ENCODE measurements at places on chromosomes 6 and 20.

GRCh38 chr20:4600308-4601014, 121.2 kb upstream of the PRND start:
- DNase-seq, result no peak

DNA sequence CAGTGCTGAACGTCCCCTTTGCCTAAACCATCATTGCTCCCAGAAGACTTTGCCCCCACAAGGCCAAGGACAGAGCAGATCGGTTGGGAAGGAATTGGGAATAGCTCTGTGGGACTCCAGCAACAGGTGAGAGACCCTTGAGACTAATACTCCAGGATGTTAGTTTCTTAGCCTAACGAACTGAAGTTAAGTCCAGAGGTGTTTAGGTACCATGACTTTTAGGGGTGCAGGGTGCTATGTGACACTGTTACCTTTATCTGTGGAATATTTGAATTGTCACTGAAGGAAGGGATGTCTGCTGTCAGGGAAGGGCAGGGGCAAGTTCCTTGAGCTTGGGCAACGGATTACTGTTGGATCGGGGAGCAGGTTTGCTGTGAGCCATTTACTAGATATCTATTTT, 1.9 kb downstream of the BLCAP start:
- DNase-seq, result no peak

DNA sequence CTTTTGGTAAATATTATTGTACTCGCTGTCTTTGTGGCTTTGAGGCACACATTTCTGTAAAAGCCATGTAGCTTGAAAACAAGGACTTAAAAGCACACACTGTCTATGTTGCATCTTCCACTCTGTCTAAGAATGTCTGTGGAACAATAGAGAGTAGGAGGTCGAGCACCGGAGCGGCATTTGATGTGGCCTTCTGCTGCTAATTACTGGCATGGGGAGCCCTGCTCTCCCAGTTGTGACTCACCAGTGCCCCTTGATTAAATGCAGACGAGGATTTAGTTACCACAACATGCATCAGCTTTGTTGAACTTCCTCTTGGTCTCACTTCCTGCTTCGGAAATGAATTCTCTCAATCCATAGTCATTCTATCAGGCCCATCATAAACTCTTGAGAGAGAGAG, 680.7 kb upstream of the SLC35B3 start:
- DNase-seq, result no peak

GRCh38 chr6:12058172-12058961, 46.3 kb downstream of the HIVEP1 start:
- DNase-seq, result no peak

DNA sequence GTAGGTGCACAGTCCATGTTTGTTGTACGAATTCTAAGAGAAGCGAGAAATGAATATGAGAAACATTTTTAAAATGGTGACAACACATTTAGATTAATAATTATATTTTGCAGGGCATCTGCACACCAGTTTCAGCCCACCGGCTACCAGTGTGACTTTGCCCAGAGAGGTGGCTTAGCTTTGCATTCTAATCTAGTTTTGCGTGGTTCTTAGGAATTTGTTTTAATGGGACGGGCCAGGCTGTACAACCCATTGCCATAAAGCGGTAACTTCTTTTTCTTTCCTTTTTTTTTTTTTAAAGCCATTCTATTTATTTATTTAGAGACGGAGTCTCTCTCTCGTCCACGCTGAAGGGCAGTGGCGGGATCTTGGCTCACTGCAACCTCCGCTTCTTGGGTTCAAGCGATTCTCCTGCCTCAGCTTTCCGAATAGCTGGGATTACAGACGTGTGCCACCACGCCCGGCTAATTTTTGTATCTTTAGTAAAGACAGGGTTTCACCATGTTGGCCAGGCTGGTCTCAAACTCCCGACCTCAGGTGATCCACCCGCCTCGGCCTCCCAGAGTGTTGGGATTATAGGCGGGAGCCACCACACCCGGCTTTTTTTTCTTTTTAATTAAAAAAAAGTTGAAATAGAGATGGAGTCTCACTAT, 829 bp downstream of the MANBAL start:
- no peak for DNase-seq

- no peak for DNase-seq
Observed at GRCh38 chr20:19256085-19256484, 43.6 kb downstream of the SLC24A3 start.

DNA sequence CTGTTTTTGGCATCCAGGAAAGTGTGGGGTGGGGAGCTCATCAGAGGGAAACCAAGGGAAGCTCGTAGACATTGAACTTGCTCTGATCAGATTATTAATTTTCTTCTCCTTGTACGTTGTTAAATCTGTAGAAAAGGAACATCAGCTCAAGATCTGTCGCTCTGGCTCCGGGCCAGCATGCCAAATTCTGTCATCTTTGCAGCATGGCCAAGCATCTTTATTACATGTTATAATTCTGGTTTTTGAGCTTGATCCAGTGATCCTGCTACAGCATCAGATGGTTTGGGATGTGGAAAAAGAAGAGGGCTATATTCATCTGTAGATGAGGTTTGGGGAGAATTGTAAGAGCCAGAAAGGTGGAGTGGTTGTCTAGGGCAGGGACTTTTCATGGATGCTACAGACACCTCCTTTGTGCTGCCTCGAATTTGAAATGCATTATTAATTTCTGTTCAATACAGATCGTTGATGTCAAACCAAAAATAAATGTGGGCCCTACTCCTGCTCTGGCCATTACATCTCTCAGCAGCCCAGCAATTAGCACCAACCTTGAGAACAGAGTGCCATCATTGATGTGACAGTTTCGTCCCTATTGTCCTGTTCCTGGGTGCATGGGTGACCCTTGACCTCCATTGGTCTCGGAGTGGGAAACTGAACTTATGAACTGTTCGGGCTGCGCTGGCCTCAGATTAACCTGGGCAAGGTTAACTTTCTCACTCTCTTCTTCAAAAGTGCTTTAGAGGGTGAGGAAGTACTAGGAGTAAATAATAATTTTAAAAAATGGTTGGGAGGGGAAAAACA, 250.8 kb downstream of the SOX4 start:
- no peak for DNase-seq

- no peak for DNase-seq
Observed at GRCh38 chr6:28135393-28135792, 6.3 kb upstream of the ZKSCAN8 start.

DNA sequence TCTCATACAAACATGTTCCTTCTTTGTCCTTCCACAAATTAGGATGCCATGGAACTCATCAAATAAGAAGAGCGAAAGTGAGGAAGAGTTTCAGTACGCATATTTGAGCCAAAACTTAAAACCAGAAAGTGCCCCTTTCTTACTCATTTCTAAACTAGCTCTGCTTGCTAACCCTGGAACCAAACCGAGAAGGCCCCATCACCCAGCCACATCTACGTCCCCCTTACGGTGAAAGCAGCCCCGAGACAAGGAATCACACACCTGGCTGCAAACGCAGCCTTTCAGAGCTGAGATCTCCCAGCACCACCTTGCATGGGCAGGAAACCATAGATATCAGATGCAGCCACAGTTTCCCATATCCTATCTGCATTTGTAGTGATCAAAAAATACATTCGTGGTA, 28.5 kb downstream of the TRERF1 start:
- DNase-seq, result no peak

- no peak for DNase-seq
Observed at GRCh38 chr6:149089510-149089909, 228.0 kb upstream of the TAB2 start.

DNA sequence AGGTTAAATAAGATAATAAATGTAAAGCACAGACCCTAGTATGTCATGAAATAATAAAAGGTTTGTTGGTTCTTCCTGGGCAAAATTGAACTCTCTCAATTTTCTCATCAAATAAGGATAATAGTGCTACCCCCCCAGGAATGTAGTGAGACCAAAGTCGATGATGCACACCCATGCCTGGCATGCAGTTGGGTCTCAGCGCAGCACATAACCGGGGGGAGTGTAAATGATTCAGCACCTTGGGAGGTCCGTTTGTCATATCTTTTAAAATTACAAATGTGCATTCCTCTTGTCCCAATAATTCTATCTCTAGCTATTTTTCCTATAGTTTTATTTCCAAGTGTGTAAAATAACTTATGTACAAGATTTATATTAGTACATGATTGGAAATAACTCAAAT, 31.3 kb upstream of the CCDC167 start:
- DNase-seq, result no peak

GRCh38 chr6:86712039-86712438, 225.3 kb upstream of the HTR1E start:
- no peak for DNase-seq

GRCh38 chr6:133392015-133392414, 150.9 kb downstream of the EYA4 start:
- DNase-seq, result no peak

GRCh38 chr6:322940-323729, 30.8 kb downstream of the DUSP22 start:
- no peak for DNase-seq

DNA sequence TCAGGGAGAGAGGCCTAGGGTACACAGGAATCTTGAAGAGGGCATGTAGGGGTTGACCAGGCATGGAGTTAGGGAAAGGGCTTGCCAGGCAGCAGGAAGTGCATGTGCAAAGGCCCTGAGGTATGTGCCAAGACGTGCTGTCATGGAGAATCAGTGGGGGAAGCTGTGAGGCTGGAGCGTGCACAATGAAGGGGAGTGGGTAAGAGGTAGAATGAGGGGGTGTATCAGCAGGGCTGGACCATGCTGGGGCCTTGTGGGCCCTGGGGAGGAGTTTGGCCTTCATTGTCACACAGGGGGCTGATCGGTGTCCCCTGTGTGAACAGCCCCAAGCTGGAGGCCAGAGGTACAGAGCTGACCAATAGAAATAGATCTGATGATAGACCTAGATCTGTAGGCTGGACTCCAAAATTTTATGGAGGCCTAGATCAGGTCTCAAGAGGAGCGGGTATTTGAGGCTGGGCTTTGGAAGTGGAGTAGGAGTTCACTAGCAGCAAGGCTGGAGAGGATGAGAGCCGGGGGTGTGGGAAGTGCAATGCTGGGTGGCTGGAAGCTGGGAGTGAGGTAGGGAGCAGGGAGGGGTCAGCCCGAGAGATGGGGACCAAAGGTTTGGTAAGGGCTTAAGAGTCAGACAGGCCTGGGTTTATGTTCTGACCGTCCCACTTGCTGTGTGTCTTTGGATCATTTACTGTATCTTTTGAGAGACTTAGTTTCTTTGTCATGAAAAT, 3.0 kb downstream of the SRC start:
- no peak for DNase-seq

DNA sequence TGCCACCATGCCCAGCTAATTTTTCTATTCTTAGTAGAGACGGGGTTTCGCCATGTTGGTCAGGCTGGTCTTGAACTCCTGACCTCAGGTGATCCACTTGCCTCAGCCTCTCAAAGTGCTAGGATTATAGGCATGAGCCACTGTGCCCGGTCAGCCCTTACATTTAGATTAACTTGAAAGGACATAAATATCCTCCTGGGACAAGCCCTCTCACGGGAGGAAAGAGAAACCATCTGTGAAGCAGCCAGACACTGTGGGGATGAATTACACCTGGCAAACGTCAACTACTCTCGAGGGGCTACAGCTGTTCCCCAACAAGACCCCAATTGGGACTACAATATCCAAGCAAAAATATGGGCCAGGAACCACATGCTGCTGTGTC, 32.7 kb upstream of the SAMHD1 start:
- no peak for DNase-seq

DNA sequence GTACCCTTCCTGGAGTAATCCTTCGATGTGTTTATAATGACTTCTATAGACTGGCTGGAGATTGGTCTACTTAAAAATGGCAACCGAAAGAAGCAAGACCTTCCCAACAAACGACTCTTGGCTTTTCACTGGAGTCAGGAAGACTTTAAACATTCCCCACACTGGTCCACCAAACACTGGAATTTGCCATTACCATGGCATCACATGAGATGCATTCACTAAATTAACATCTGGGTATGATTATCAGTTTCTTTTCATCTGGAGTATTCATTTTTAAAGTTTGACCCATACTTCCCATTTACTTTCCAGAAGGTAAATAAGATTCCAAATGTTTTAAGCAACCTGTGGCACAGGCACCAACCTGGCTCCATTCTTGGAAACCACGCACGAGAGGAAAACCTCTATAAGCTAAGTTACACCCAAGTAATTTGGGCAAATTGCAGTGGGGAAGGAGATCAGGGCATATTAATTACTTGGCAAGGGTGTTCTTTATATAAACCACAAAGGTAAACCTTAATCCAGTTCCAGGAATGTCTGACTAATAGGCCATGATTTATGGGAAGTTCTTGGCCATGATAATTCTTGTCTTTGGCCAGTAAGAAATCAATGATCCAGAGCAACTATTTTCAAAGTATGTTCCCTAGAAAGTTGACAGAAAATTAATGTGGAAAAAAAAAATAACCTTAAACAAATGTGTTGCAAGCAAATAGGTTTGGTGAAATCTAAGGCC, 190.0 kb upstream of the COL21A1 start:
- DNase-seq, result no peak

GRCh38 chr6:167396068-167396658, 71.3 kb downstream of the TTLL2 start:
- DNase-seq, result no peak

GRCh38 chr20:56014998-56015397, 9.7 kb upstream of the CBLN4 start:
- DNase-seq, result no peak

DNA sequence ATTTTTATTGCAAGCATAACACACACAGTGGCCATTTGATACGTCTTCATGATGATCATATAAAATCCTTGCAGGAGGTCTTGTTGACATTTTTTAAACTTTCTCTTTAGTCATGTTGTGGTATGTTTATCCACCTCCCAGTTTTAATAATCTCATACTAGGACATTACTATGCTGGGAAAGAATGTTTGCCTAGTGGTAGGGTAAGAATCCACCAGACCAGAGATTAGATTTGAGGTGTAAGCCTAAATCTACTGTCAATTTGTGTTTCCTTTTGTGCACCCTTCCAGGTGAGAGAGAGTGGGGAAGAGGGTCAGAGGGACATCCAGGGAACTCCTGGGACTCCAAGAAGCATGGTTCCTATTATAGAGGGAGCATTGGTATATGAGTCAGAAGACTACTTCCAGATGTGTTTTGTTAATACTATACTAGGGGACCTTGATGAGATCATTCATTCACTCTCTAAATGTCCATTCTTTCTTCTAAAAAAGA, 298.3 kb upstream of the SASH1 start:
- no peak for DNase-seq

GRCh38 chr6:140403020-140403419, 1028.6 kb upstream of the CITED2 start:
- no peak for DNase-seq

- no peak for DNase-seq
Observed at GRCh38 chr6:144675231-144675861, 390.2 kb downstream of the UTRN start.

Data from stimulated activated CD4-positive, alpha-beta T cell treated with anti-CD3 and anti-CD28 coated beads, Interleukin-1b, Interleukin-23, amount 100 ng/mL, for 1 hour (primary cell).